Stimulated activated CD4-positive, alpha-beta T cell treated with anti-CD3 and anti-CD28 coated beads, Interleukin-1b, Interleukin-23, amount 100 ng/mL, for 1 hour (primary cell): ENCODE measurements at places on chromosomes 6 and 20.

- DNase-seq, result no peak
Measured at GRCh38 chr6:119862719-119863118, 513.2 kb upstream of the MAN1A1 start.

GRCh38 chr6:3237761-3238662, 10.6 kb upstream of the TUBB2B start:
- no peak for DNase-seq

GRCh38 chr20:10171864-10172751, 46.5 kb upstream of the SNAP25 start:
- DNase-seq, result peak; percentile 1

GRCh38 chr6:82080767-82081166, 166.8 kb downstream of the IBTK start:
- no peak for DNase-seq

DNA sequence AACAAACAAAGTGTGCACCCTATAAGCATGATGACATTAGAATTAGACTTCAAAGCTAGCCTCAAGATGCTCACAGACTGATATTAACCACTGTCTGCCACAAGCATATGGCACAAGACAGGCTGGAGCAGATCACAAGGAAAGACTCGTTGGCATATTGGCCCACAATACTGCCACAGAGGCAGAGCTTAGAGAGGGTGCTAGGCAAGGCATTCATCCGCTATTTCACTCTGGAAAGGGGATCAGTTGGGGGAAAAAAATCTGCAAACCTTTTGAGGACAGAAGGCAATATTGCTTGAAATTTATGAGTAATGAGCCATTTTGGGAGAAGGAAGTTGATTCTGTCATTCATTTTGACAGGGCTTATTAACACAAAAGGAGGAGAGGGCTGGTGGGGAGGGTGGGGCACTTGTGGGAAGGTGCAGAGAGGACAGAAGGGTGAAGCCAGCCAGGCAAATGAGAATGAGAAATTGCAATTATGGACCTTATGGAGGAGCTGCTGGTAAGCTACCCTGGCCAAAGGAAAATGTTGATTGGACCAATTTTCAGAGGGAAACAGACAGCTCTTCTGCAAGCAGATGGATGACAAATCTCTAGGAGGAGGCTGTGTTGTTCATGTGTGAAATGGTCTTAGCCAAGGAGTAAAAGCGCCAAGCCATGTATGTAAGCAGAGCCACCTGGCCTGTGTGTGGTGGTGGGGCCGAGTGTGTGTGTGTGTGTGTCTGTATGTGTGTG, 187.7 kb downstream of the GMPR start:
- no peak for DNase-seq
